ENCODE measurements at places on chromosomes 6 and 20.

- no peaks in the 10 kb centered on the region for H3K27me3 ChIP-seq
- no peak for DNase-seq
- H3K27ac ChIP-seq, result no peak overlapping the region
- no peaks in the 10 kb centered on the region for H3K36me3 ChIP-seq
Observed at GRCh38 chr6:2818593-2818992, 23.1 kb downstream of the SERPINB1 start.

- peaks cover 100% of the 10 kb centered on the region for H3K27me3 ChIP-seq
- H3K27ac ChIP-seq, result no peak overlapping the region
- peaks cover 23% of the 10 kb centered on the region for H3K4me1 ChIP-seq
Observed at GRCh38 chr6:30074331-30075093, 1.1 kb downstream of the RNF39 start.

GRCh38 chr6:44696686-44697085, 309.2 kb downstream of the CDC5L start:
- H3K36me3 ChIP-seq, result no peaks in the 10 kb centered on the region
- H3K27ac ChIP-seq, result no peak overlapping the region
- H3K4me3 ChIP-seq, result no peak overlapping the region
- H3K27me3 ChIP-seq, result no peaks in the 10 kb centered on the region
- DNase-seq, result no peak

DNA sequence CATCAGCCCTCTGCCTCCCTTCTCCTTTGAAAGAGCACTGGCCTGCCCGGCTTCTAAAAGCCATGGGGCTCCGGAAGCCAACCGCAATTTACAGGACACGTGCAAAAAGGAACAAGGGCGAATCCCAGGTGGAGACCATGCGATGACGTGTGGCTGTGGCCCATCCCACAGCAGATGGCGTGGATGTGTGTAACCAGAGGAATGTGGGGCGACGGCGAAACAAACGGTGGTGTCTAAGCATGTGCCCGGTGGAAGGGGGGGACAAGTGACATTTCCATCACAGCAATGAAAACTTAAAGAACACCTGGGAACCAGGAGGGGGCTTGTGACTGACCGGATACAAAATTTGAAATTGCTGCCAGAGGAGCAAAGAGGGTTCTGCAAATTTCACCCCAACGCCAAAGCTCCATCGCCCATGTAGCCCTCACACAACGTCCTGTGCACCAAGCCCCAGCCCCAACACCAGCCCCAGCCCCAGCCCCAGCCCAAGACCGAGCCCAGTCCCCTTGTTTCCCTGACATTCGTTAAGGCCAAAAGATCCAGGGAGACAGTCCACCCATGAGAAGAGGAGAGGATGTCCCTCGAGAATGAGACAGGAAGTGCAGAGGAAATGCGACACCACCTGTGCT, 159.7 kb upstream of the ZNF337 start:
- H3K27me3 ChIP-seq, result peaks cover 41% of the 10 kb centered on the region
- DNase-seq, result no peak
- no peaks in the 10 kb centered on the region for H3K36me3 ChIP-seq
- H3K4me3 ChIP-seq, result no peak overlapping the region
- H3K4me1 ChIP-seq, result no peaks in the 10 kb centered on the region
- H3K27ac ChIP-seq, result no peak overlapping the region
